ENCODE measurements at places on chromosomes 7 and 10. TPM values are rescaled to one million over a fixed set of nuclear protein-coding genes. Genes with fewer than 3 reads are reported as not detected.

Gene AGR3
- total RNA-seq: 11.0 TPM

Gene SEPHS1
- total RNA-seq: 61.8 TPM

Gene MTG1
- 37.8 TPM for total RNA-seq

Gene EN2
- total RNA-seq: 3.2 TPM

- H3K27me3 ChIP-seq: no peaks in the 10 kb centered on the region
- H3K36me3 ChIP-seq: no peaks in the 10 kb centered on the region
- H3K4me3 ChIP-seq: no peak overlapping the region
- no peak overlapping the region for H3K27ac ChIP-seq
Observed at GRCh38 chr7:115635376-115635775, 395.2 kb downstream of the TFEC start.

Gene UNC5B
- 0.39 TPM for total RNA-seq

Measured in Calu3 (cell line).